ENCODE measurements at places on chromosomes 1 and 21.

DNA sequence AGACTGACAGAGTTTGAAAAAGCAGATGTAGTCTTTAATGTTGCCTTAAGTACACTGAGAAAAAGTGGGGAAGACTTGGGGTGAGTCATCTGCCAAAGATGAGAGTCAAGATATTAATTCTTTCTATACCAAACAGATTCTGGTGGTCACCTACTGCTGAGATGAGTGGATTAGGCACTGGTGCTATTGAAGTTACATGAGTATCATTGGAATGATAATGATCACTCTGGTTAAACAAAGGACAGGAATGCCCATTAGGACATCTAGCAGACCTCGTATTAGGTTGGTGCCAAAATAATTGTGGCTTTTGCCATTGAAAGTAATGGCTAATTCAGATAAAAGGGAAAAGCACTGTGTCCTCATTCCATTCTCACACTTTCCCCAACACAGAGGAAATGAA is 1588.9 kb downstream of the KCNT2 start:
- no peak for DNase-seq

DNA sequence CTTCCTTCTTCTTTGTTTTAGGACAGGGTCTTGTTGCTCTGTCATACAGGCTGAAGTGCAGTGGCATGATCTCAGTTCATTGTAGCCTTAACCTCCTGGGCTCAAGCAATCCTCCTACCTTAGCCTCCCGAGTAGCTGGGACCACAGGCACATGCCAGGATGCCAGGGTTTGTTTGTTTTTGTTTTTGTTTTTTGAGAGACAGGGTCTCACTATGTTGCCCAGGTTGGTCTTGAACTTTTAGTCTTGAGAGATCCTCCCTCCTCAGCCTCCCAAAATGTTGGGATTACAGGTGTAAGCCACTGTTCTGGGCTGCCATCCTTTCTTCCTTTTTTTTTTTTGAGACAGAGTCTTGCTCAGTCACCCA is 56.5 kb upstream of the SLC45A1 start:
- DNase-seq, result no peak

DNA sequence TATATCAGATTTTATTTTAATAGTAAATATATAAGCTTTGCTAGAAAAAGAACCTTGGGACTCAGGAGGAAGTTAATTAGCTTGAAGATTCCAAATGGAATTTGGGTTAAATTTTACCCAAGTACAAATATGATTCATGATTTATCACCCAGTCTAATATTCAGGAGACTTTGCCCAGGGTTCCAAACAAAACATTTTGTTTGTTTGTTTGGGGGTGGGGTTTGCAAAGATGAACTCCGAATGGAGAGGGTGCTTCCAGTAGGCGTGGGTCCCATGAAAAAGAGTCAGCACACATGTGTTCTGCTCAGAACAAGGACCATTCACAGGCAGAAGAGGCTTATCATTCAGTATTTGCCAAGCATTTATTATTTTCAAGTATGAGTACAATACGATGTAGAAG is 23.5 kb downstream of the KCNT2 start:
- DNase-seq, result no peak

GRCh38 chr1:94235189-94236012 is 2.0 kb downstream of the ARHGAP29 start:
- DNase-seq, result no peak

DNA sequence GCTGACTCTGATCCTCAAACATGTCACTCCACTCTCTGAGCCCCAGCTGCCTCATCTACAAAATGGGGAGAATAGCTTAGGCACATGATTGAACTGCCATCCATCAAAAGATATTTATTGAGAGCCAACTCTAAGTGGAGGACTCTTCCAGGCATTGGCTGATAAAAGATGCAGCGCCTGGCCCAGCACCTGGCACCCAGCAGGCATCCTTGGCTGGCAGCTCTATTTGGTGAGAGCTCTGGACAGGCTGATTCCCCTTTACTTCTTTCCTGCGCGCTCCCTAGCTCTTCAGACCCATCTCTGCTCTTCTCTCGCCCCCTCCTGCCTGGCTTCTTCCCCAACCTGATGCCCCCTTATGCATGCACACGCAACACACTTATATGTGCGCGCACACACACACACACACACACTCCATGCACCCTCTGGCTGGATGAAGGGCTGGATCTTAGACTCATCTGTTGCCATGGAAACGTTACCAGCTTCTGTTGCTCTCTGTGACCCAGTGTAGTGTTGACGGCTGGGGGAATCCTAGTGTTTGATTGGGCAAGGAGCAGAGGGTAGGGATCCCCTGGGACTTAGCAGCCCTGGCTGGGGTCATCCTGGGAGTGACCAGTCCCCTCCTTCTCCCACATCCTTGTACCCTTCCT is 49.3 kb downstream of the VWA5B1 start:
- DNase-seq, result no peak

- no peak for DNase-seq
Measured at GRCh38 chr1:117122330-117123025, 929 bp upstream of the TRIM45 start.

GRCh38 chr1:215569986-215570824 is 3.1 kb downstream of the KCTD3 start:
- no peak for DNase-seq

GRCh38 chr21:41472753-41473548 is 35.0 kb downstream of the TMPRSS2 start:
- DNase-seq, result no peak

- no peak for DNase-seq
Measured at GRCh38 chr21:35469498-35469897, 420.4 kb upstream of the RUNX1 start.

DNA sequence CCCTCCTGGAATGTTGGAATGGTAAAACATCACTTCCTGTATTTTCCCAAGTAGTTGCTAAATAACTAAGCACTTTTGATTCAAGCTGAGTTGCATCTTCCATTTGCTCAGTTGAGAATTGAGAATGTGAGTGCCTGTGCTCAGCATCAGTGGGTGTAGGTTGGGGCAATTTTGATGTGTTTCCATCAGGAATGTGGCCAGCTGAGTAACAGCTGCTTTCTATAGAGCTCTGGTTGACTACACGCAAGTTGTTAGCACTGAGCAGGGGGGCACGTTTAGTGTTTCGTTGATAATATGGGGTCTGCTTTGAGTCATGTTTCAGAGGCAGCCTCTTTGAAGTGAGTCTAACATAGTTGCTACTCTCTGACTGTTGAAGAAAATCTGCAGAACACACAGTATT is 41.5 kb downstream of the LRRC53 start:
- no peak for DNase-seq

DNA sequence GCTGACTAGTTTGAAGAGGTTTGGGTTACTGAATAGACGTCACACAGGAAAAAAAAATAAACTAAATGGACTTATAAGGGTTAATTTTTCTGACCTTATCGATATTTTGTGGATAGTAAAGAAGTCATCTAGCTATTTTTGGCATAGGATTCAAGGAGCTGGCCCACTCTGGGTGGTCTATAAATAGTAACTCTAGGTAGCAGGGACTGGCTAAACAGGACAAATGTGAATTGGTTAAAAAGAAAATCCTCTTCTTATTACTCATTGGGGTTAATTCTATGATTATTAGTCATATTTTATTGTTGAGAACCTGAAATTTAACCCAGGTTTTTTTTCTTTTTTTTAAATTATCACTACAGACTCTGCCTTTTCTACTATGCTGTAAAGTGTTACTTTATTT is 61.7 kb downstream of the ATF6 start:
- no peak for DNase-seq

DNA sequence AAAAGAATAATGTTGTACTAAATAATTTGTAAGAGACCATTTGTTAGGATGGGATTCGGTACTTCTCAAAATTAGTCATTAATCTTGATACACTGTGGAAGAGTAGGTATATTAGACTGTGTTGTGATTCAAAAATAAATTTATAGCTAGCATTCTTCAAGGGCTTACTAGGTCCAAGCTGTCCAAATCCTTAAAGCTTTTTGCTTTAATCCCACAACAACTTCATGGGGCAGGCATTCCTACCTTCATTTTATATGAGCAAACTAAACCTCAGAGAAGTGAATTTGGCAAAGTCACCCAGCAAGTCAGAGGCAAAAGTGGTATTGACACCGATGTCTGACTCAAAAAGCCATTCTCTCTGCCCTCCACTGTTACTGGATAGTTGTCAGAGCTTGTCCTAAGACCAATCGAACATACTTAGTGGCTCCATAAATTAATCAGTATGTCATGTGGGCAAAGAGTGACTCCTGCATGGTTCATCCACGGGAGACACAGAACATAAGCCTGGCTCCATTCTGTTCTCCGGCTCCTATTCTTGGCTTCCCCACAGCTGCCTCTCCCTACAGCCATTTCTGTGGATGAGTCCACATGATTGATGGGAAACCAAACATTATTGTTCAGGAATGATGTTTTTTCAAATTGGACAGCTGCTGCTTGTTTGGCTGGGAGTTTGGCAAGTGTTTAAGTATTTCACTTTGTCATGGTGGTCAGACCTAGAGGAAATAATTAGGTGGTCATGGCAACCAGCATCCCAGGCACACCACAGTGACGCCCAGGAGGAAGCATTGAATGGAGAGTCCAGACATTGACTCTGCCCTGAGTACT is 133.4 kb upstream of the FGGY start:
- DNase-seq, result no peak

GRCh38 chr1:206634365-206635079 is 814 bp upstream of the DYRK3 start:
- peak; percentile 76 for DNase-seq

DNA sequence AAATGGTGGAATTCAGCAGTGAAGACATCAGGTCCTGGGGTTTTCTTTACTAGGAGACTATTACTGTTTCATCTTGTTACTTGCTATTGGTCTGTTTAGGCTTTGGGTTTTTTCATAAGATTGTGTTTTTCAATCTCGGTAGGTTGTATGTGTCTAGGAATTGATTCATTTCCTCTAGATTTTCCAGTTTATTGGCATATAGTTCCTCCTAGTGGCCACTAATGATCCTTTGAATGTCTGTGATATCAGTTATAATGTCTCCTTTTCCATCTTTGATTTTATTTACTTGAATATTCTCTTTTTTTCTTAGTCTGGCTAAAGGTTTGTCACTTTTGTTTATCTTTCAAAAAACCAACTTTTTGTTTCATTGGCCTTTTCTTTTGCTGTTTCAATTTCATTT is 233.0 kb downstream of the RWDD3 start:
- DNase-seq, result no peak

DNA sequence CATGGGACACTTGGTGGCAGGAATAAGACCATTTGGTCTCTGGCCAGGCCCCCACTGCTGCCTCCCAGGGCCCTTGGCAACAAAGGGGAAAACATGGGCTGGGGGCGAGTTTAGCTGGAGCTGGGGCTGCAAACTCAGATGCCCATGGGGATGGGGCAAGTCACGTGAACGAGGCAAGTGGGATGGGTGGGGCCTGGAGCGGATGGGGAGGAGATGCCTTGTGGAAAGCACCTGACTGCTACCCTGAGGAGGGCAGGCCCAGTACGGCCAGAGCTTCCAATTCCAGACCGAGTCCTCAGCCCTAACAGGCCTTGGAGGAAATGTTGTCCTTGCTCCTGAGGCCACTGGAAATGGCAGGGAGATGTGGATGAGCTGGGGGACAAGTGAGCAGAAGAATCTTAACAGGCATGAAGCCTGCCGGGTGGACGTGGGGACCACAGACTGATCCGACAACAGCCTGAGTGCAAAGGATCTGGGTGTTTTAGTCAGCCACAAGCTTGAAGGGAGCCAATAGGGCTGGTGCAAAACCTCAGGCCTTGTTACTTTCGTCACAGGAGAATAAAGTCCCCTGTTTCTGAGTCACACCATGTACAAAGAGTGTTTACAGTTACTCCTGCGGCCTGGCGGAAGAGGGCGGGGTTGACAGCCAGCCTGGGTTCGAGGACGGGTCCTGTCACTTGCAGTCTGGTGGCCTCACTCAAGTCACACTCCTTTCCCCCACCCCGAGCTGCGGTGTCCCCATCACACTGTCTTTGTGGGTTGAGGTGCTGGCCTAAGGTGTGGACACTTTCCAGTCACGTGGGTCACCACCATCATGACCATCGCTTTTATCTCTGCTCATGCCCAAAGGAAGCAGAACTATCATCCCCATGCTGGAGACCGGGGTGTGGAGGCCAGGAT is 19.1 kb downstream of the RUNX3 start:
- no peak for DNase-seq

- no peak for DNase-seq
Measured at GRCh38 chr1:58005212-58005611, 541.3 kb downstream of the OMA1 start.

DNA sequence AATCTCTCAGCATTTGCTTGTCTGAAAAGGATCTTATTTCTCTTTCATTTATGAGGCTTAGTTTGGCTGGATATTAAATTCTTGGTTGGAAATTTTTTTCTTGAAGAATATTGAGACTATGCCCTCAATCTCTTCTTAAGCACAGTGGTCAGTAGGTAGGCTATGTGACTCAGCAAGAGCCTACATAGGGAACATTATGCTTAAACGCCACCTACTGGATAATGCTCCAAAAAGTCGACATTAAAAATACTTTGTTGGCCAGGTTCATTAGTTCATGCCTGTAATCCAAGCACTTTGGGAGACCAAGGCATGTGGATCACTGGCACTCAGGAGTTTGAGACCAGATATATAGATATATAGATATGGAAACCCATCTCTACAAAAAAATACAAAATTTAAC is 678.0 kb upstream of the USP24 start:
- no peak for DNase-seq

DNA sequence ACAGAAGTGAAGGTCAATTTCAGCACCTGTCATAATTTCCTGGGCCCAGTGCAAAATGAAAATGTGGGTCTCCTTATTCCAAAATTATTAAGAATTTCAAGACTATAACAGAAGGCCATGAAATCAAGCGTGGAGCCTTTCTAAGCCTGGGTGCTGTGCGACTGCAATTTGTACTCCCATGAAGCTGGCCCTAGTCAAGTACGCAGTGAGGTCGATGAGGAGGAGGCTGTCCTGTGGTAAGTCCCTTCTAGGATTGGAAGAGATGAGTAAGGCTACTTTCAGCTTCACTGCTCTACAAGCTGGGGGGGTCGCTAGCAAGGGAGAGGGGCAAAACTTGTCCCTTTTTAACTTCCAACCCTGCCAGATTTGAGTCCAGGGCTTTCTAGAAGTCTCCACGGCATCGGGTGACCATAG is 410 bp upstream of the NUDC start:
- no peak for DNase-seq

- DNase-seq, result no peak
Measured at GRCh38 chr1:78683079-78683478, 33.4 kb downstream of the IFI44 start.

- no peak for DNase-seq
Measured at GRCh38 chr1:55049914-55050278, 10.5 kb downstream of the PCSK9 start.

GRCh38 chr1:23013657-23014056 is 2.0 kb downstream of the TEX46 start:
- DNase-seq, result no peak

DNA sequence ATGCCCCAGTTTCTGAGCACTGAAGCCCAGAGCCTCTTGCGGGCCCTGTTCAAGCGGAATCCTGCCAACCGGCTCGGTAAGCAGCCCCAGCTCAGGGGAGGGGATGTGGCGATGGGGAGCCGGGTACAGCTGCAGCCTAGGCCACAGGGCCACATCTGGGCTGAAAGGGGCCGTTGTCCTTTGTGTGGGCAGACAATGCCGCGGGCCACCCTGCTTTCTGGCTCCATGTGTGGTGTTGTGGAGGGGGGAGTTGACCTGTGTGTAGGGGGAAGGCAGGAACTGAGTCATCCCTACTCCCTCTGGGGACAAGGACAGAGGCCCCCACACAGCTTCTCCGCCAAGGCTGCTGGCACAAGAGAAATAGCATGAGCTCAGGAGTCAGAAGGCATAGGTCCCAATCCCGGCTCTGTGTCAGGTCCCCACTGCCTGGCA is 26.0 kb downstream of the RPS6KA1 start:
- no peak for DNase-seq

GRCh38 chr21:31078796-31079195 is 40.5 kb upstream of the KRTAP19-8 start:
- no peak for DNase-seq

All from stimulated activated CD4-positive, alpha-beta T cell treated with anti-CD3 and anti-CD28 coated beads, Interleukin-2, amount 100 ng/mL, for 48 hours (primary cell).